ENCODE measurements at places on chromosomes 5 and 9. TPM values are rescaled to one million over a fixed set of nuclear protein-coding genes. Genes with fewer than 3 reads are reported as not detected.

The ZNF169 gene
- 2.9 TPM for total RNA-seq

The ACOT12 gene
- not detected for total RNA-seq

The ENTR1 gene
- total RNA-seq, result 24.6 TPM

The C5orf46 gene
- total RNA-seq, result 0.66 TPM

The ANXA2R gene
- 1.5 TPM for total RNA-seq

The ISL1 gene
- 0.25 TPM for total RNA-seq

The HCN1 gene
- not detected for total RNA-seq

The GHR gene
- 3.6 TPM for total RNA-seq

The FCN1 gene
- not detected for total RNA-seq

The CCDC192 gene
- not detected for total RNA-seq

The LURAP1L gene
- 12.2 TPM for total RNA-seq

The LRSAM1 gene
- total RNA-seq, result 12.1 TPM

The UBE2R2 gene
- total RNA-seq, result 14.4 TPM

The DYNC2I2 gene
- total RNA-seq, result 67.6 TPM

The ECPAS gene
- total RNA-seq, result 113 TPM

The PITX1 gene
- 0.44 TPM for total RNA-seq

The FBN2 gene
- 18.4 TPM for total RNA-seq

The LVRN gene
- total RNA-seq, result under 0.01 TPM

The ST8SIA4 gene
- total RNA-seq, result 0.26 TPM

The MGAT4B gene
- 210 TPM for total RNA-seq

The CCDC183 gene
- total RNA-seq, result 0.26 TPM

All from aortic smooth muscle cell (primary cell).